Activated CD4-positive, CD25-positive, alpha-beta regulatory T cell treated with anti-CD3 and anti-CD28 coated beads, Interleukin-2, amount 50 U/mL, for 72 hours (primary cell): ENCODE measurements at places on chromosomes 16 and 17.

DNA sequence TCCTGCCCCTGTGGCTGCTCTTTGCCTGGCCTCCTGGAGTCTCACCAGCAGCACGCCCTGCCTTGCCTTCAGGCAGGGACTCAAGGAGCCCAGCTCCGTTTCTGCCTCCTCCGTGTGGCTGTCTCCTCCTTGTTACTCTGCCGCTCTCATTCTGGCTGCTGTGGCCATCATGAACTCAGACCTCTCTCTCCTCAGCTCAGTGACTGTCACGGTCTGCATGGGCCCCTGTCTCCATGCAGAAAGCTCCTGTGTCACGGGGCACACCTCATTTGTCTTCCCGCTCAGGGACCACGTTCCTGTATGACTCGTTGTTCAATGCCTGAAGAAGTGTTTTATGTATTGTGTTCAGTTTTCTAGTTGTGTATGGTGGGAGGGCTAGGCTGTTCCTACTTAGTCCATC is 25.3 kb downstream of the RPTOR start:
- DNase-seq: no peak

DNA sequence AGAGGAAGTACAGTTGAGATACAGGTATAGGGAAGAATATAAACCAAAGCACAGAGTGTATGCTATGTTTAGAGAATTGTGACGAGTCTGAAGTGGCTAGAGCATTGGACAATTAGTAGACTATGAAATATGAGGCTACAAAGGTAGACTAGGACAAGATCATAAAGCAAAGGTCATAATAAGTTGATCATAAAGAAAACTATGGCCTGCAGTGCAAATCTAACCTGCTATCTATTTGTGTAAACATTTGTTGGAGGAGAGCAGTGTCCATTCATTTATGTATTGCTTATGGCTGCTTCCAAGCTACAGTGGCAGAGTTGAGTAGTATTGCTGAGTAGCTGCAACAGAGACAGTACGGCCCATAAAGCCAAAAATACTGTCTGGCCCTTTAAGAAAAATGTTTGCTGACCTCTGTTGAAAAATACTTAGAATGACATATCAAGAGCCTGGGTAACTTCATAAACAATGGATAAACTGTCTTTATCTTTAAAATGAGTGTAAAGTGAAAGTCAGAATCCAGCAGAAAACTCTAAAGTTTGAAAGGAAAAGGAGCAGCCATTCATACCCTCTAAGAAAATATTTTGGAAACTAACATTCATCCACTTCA is 14.5 kb upstream of the OR1E2 start:
- no peak for DNase-seq

- peak; percentile 51 for DNase-seq
These were observed 138.7 kb upstream of the RPH3AL start for GRCh38 chr17:491086-492021.

GRCh38 chr16:3909791-3910583 is 29.5 kb upstream of the CREBBP start:
- DNase-seq: no peak

GRCh38 chr16:51154271-51155171 is 3.5 kb upstream of the SALL1 start:
- no peak for DNase-seq

DNA sequence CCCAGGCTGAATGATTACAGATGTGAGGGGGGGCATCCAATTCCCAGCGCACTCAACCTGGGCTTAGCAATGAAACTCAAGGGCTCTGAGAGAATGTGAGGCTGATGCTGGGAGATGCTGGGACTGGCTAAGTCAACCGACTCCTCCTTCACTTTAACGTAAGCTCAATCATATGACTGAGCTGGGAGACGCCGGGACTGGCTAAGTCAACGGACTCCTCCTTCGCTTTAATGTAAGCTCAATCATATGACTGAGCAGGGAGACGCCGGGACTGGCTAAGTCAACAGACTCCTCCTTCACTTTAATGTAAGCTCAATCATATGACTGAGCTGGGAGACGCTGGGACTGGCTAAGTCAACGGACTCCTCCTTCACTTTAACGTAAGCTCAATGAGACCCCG is 179.4 kb downstream of the VPS53 start:
- DNase-seq: no peak

DNA sequence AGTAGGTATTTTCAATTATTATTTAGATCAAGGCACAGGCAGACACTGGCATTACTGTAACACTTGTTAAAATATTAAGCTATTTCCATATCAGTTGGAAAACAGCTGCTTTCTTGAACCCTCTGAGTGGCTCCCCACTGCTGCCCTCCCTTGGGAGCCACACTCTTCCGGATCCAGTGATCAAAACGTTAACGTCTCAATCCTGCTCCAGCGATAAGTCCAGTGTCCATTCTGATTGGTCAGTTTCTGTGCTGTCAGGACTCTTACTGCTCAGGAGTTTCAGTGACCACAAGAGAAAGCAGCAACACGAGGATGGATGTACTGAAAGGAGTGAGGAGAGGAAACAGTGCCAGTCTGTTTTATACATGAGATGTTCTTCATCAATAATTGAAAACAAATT is 13.8 kb upstream of the ZKSCAN2 start:
- no peak for DNase-seq

GRCh38 chr16:50473356-50473945 is 74.7 kb upstream of the NKD1 start:
- DNase-seq: no peak

DNA sequence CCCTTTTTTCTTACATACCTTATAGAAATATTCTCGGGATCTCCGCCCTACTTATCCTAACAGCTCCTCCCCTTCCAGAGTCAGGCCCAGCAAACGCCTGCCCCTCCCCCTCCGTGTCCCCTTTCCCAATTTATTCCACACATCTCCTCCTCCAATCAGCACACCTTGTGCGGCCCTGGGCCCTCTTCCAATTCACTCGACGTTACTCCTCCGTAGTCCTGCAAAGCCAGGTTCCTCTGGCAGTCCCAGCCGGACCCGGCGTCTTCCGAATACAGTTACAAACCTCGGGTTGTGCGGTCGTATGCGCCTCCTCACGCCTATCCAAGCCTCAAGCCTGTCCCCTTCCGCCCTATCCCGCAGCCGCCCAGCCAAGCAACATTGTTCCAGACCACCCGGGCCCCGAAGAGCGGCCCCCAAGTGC is 677 bp downstream of the CBX1 start:
- no peak for DNase-seq

DNA sequence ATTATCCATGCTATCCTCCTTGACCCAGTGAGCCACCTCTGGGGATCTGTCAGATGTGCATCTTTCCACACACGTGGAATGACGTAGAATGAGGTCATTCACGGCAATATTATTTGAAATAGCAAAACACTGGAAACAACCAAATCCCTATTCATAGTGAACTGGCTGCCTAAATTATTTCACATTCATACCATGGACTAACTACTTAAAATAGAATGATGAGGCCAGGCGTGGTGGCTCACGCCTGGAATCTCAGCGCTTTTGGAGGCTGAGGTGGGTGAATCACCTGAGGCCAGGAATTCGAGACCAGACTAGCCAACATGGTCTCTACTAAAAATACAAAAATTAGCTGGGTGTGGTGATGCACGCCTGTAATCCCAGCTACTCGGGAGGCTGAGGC is 75.5 kb downstream of the RAP1GAP2 start:
- DNase-seq: no peak

GRCh38 chr16:21166561-21166961 is 8.1 kb downstream of the LDAF1 start:
- DNase-seq: no peak

- no peak for DNase-seq
These were observed 713 bp downstream of the KNOP1 start for GRCh38 chr16:19717314-19717713.

- no peak for DNase-seq
These were observed 88.8 kb upstream of the TNRC6C start for GRCh38 chr17:77869665-77870132.

GRCh38 chr16:57720142-57720575 is 15.4 kb upstream of the KATNB1 start:
- no peak for DNase-seq

DNA sequence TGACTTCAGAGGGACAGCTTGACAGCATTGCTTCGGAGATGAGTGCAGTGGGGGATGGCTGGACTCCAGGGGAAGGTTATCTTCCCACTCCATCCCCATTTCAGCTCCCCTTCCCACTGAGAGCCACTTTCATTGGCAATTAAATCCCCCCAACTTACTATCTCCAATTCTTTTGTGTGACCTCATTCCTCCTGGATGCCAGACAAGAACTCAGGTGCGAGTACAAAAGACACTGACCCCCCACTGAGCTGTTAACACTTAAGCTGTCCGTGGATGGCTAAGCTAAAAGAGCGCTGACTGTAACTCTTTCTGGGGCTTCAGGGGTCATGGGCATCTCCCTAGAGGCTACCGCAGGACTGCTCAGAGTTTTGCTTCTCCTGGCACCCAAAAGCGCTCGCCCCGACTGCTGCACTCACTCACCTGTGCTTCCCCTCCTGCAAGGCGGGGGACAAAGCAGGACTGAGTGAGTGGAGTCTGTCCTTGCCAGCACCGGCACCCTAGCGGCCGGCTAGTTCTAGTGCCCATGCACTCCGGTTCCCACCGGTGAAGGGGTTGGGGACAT is 44.8 kb upstream of the FBXO47 start:
- DNase-seq: no peak

DNA sequence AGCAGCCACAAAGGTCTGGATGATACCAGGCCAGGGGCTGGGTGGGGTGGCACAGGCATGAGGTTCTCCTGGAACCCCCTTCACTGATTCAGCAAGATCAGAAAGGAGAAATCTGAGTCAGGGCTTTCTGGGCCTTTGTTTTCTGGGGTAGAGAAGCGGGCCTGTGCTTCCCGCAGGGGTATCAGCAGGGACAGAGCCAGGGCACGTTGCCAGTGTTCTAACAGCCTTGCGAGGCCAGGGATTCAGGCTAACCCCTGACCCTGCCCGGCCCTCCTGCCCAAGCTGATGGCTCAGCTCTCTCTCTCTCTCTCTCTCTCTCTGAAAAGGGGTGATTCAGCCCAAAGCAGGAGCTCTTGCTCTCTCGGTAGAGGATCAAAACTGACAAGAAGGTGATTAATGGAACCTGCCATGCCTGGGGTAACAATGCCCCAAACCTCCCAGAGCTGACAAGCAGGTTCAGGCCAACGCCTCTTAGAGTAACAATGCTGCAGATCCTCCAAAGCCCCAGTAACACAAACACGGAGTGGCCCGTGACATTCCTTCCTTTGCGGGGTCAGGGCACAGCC is 2.0 kb upstream of the KRT13 start:
- DNase-seq: no peak

- DNase-seq: no peak
These were observed 258.4 kb downstream of the CPPED1 start for GRCh38 chr16:12545297-12545610.
